Left cardiac atrium (tissue), 4 donors: ENCODE measurements at places on chromosomes 12 and 14. TPM values are rescaled to one million over a fixed set of nuclear protein-coding genes. Genes with fewer than 3 reads are reported as not detected.
A peak's percentile ranks its signal among the peaks of the same experiment; 100 is the strongest.

DNA sequence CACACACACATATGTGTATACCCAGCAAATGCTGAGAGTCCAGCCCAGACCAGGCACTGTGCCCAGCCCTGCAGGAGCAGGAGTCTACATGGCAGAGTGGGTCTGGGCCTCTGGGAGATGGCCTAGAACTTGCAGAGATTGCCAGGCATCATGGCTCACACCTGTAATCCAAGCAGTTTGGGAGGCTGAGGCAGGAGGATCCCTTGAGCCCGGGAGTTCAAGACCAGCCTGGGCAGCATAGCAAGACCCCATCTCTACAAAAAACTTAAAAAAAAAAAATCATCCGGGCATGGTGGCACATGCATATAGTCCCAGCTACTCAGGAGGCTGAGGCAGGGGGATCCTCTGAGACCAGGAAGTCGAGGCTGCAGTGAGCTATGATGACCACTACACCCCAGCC is 20.8 kb upstream of the MLXIP start:
- no peak for DNase-seq

The TDRD9 gene
- total RNA-seq, result 3.5 TPM

The HHIPL1 gene
- total RNA-seq, result 2.6 TPM

DNA sequence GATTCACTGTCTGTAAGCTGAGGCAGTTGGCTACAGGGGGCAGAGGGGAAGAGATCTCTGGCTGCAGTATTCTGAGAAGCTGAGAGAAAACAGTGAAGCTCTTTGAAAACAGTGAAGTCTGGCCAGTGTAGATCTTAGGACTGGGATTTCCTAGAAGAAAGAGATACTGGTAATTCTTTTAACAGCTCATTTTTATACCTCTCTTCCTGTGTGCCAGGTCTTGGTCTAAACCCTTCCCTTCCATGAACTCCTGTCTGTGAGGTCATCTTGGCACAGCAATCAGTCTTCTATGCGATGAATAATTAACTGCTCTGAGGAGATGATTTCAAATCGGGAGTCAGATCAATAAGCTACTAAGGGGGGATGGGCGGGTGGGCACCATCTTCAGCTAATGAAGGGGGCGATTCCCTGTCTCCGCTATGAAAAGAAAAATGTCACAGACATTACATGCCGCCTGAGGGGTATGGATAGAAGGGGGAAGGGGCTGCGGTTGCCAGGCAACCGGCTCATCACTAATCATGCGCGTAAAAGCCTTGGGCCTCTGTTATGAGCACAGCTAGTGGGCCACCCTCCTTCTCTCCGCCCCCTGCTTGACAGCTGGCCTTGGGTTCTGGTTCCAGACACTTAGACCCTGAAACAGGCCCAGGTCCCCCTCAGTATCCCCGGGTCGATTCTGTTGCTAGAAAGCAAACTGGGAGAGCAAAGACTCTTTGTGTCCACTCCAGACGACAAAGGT is 75.3 kb upstream of the CEP83 start:
- DNase-seq, result no peak

DNA sequence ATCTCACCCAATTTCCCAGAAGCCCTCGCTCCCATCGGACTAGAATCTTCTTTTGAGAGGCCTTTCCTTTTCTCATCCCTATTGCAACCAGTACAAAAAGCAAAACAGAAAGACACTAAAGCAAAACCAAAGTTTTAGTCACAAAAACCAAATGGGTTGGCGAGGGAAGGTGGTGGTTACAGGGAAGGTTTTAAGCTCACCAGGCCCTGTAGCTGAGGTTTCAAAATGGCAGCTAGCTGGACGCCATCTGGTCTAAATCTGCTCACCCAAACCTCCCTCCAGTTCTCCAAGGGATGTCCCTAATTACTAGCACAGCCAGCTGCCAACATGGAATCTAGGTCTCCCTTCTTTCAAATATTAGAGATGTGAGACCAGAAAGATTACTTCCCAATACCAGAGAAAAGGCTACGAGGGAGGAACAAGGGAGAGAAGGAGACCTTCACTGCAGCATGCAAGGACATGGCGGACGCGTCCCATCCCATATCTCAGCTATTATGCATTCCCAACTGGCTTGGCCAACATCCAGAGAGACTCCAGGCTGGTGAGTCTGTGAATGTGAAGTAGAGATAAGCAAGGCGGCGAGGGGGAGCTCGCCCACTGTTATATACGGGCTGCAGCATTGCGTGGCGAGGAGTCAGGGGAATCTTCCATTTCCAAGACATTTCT is 70.8 kb downstream of the DPF3 start:
- peak; percentile 61 for DNase-seq

DNA sequence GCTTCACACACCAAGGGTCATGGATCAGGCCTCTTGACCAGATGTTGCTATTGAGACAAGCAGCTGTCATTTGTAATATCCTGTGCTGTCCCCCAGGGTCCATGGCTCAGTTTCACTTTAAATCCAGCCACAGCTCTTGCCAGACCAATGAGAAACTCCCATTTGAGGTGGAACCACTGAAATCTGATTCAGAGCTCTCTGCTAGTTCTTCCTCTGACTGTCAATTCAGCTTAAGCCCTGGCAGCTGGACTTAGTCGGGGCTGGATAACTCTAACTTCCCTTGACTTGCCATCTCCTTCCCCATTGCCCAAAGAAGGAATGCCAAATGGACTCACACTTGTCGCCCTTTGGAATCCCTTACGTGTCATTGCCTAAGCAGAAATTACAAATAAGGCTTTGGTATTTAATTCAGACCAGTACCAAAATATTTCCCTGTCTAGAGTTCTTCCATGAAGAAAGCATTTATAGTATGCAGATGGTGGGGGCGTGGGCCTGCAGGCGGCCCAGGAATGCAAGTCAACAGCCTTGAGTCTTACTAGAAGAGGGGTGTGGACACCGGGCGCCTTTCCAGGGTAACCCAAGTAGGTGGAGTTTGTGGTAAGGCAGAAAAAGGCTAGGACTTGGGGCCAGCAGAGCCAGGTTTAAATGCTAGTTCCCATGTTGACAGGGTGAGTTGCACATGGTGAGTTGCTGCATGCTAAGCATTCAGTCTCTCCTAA is 96.9 kb upstream of the TMPO start:
- DNase-seq, result peak; percentile 88

The INHBC gene
- total RNA-seq, result not detected

The CLECL1 gene
- total RNA-seq, result not detected

DNA sequence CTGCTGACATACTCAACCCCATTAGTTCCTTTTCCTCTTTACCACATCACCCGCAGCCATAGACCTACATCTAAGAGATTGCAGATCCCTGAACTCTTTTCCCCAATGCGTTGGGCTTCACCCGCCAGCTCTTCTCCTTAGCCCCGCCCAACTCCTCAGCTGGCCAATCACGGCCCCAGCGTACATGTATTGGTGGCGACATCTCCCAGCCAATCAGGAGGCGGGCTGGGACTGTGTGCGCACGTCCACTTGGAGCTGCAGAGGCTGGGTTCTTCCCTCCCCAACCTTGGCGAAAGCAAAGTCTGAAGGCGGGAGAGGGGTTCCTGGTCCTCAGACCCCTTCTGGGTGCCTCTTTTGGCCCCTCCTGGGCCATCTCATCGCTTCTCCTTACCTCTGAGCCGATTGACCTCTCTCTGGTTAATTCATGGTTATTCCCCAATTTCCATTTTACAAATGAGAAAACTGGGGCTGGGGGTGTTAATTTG is 11.0 kb downstream of the PDE1B start:
- DNase-seq, result peak; percentile 93

The SCNN1A gene
- 0.85 TPM for total RNA-seq

- DNase-seq, result no peak
These were observed 1.5 kb downstream of the CLECL1 start for GRCh38 chr12:9731393-9731792.

The KRT79 gene
- 0.77 TPM for total RNA-seq

The SALL2 gene
- 3.3 TPM for total RNA-seq

The ASB2 gene
- total RNA-seq, result 102 TPM

The GYS2 gene
- total RNA-seq, result not detected

DNA sequence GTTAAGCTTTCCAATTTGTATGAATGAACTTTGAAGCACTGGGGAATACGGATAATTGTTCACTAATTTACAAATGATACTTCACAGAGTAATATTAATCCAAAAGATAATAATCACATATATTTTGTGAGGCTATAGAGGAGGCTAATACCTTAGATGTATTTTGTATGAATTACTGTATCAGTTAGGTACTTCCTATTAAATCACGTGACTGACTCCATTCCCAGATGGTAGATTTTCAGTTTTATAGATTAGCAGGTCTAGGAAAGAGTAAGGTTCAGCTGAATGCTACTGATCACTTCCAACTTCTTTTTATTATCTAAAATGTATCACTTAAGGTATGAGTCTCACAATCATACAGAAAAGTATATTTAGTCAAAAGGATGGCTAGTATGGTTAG is 133.6 kb downstream of the PDE3A start:
- no peak for DNase-seq

DNA sequence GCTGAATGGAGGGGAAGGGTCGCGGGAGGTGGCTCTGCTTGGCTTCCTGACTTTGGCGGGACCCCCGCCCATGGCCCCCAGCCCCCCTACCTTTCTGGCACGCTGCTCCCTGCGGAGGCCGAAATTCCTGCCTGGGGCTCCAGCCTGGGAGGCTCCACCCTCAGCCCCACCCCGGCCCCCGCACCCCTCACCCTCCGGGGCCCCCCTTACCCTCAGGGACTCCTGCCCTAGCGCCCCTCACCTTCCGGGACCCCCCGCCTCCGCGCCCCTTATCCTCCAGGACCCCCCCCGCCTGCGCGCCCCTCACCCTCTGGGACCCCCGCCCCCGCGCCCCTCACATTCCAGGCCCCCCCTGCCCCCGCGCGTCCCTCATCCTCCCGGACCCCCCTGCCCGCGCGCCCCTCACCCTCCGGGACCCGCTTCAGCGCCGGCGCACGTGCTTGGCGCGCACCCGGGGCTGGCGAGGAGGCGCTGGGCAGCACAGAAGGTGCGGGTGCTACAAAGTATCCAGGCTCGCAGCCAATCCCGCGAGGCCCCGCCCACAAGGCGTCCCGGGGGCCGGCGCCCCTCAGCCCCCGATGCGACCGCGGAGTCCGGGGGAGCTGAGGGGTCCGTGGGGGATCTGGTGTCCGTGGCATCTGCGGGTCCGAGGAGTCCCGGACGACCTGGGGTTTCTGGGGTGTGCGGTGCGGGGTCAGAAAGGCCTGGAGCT is at the start of gene ANHX:
Gene ANHX (minus strand): TSS at position 477 of the 712 bp plus-strand sequence. CDS start 1,521 bp downstream, outside the sequence.
- DNase-seq, result no peak

The CYP27B1 gene
- total RNA-seq, result 1.5 TPM

- DNase-seq, result no peak
These were observed 268.6 kb downstream of the ITPR2 start for GRCh38 chr12:26564391-26564790.

The CD4 gene
- total RNA-seq, result 11.6 TPM

The GPR132 gene
- total RNA-seq, result 2.1 TPM

The DENR gene
- total RNA-seq, result 22.9 TPM

- DNase-seq, result no peak
These were observed 74.4 kb upstream of the VRK1 start for GRCh38 chr14:96722736-96723135.

The KRT7 gene
- total RNA-seq, result 34.3 TPM

- no peak for DNase-seq
These were observed 1558.5 kb upstream of the TMEM132C start for GRCh38 chr12:126708492-126708896.

DNA sequence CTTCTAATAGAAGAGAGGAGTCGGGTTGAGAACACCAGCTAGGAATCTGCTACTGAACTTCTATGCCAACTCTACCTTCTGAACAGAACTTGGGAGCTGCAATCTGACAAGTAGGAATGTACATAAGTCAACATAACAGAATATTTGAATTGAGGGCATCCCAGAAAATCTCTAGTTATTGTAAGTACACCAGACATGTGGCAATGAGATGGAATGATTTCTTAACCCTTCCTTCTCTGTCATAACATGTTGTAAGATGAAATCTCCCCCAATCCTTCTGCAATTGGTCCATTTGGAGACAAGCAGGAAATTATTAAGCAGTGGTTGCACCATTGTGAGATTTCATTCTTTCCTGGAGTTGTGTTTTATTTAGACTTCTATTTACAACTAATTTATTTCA is 68.7 kb upstream of the TMPO start:
- no peak for DNase-seq

DNA sequence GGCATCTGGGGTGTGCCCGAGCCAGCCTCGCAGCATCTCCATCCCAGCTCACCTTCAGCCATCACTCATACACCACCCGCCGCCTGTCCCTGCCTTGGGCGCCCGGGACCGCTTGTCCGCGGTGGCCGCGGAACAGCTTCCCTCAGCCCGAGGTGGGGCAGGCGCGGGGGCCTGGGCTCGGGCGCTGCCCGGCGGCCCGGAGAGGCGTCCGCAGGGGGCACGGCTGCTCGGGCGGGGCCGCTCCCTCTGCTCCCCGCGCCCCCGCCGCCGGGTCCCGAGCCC is 430 bp downstream of the SLC41A2 start:
- DNase-seq, result peak; percentile 32

The NPAS3 gene
- total RNA-seq, result 2.4 TPM

DNA sequence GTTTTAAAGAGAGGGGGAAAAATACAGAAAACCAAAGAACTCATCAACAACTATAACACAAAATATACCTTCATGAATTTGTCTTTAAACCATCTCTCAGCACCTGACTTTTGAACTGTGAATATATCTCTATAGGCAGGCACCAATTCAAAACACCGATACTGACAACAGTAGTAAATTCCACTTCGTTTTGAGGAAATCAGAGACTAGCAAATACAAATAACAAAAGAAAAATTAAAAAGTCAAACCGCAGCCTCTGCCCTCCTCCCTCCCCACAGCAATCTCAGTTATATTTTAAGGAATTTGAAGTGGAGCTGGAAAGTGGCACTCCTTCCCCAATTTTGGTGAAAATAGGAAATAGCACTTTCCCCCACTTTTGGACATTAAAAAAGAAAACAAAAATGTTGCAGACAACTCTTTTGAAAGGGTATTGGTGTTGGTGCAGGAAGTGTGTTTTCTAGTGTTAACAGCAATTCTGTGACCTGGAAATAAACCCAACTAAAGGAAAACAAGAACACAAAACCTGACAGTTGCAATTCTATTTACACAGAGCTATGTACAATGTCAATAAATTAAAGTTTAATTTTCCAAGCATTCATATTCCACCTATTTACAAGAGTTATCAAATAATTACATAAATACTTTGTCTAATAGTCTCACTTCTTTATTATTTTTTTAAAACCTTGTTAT is 13.5 kb downstream of the TBX3 start:
- no peak for DNase-seq

The TSPAN19 gene
- total RNA-seq, result not detected

DNA sequence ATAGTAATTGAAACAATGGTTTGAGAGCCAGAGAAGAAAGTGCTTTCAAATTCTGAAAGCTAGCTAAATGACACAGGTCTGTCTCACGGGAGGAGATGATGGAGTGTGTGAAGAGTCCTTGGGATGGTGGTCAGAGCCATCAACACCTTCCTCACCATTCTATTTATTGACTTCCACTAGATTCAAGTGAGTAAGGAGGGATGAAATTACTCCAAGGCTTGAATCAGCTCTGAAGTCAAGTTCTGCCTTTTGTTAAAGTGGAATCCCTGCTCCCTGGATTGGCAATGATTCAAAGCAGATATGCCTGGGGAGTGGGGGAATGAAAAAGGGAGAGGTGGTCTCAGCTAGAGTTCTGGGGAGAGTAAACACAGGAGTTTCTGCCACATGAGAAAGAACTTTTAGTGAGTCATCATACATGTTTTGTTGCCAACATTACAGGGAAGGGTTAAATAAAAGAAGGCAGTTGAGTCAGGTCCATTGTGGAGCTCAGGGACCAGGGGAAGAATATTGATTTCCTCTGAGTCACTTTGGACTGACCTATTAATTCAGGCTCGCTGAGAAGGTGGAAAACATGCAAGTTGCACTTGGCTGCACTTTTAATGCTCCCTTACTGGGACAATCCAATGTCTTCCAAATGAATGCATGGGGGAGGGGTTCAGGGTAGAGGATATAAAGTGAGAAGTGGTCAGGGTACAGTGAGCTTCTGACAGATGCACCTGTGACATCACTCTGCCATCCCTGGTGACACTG is 142.7 kb downstream of the TBX5 start:
- DNase-seq, result no peak

The GUCY2C gene
- total RNA-seq, result not detected
